Uterus (tissue), 4 donors: ENCODE measurements at places on chromosomes 2 and 18.

- DNase-seq: no peak
Observed at GRCh38 chr2:235045336-235045972, 93.6 kb downstream of the SH3BP4 start.

DNA sequence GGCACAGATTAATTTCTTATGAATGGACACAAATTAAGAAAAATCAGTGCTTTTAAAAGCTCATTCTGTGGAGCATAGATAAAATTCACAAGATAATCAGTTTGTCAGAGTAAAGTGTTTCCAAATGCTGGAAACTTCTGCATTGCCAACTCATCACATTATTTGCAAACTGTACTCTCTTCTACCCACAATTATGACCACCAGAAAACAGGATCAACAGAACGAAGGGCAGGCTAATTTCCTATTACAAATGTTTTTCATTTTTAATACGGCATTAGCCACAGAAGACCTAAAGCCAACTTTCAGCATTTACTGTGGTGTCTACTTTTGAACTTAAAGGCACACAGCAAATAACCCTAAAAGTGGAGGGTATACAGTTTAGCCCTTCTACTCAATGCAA lies 6.0 kb downstream of the IRS1 start:
- no peak for DNase-seq

GRCh38 chr2:158395166-158395565 lies 61.4 kb downstream of the CCDC148 start:
- DNase-seq: no peak

GRCh38 chr2:173076581-173077345 lies 1.1 kb downstream of the MAP3K20 start:
- DNase-seq: peak; percentile 56

GRCh38 chr2:128642821-128643220 lies 324.2 kb upstream of the HS6ST1 start:
- no peak for DNase-seq

DNA sequence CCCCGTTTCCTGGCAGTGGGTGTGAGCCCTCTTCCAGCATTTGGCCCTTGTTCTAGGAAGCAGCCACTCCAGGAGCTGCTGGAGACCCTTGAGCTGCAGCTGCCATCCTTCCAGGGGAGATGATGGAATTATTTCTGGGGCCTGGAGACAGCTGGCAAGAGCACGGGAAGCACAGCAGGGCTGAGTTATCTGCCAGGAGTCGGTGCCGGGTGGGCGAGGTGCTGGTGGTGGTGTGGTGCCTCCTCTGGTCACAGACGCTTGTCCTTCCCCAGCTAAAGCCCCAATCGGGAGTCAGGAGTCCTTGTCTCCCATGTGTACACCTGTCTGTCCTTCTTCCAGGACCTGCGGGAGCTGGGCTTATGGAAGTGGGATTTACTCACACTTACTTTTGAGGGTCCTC lies 36.0 kb downstream of the DPYSL5 start:
- no peak for DNase-seq

- DNase-seq: no peak
Observed at GRCh38 chr2:239819091-239819973, 205.8 kb downstream of the NDUFA10 start.

DNA sequence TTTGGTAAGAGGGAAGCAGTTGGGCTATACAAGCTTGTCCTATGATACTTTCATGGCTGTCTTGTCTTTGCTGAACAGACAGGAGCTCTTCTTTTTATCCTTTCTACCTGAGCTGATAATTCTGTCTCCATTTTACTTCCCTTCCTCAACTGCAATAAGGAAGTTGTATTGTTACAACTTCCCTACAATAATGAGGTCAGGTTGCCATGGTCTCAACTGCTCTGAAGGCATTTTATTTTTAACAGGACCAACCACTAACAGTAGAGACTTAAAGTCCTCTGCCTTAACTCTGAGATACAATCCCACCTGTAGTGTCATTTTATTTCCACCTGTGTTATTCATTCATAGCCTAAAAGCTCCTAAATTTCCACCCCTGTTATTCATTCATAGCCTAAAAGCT lies 118.6 kb upstream of the PGAP1 start:
- DNase-seq: no peak

DNA sequence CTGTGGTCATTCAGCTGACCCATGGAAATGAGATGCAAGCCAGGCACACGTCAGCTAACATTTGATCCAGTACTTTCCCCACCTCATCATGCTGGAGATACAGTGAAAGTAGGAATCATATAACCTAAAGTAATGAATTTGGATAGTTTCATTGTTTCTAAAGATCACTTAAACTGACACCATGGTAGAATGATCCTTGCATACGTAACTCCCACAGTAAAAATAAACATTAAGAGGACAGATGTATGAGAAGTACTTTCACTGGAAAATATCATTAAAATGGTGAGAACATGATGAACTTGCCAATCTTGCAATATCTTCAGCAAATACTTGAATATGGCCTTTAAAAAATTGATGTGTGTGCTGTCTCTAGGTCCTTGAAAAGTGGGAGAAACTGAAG lies 85.4 kb downstream of the MAIP1 start:
- DNase-seq: no peak
